ENCODE measurements at places on chromosomes 1 and 21.
A peak's percentile ranks its signal among the peaks of the same experiment; 100 is the strongest.

DNA sequence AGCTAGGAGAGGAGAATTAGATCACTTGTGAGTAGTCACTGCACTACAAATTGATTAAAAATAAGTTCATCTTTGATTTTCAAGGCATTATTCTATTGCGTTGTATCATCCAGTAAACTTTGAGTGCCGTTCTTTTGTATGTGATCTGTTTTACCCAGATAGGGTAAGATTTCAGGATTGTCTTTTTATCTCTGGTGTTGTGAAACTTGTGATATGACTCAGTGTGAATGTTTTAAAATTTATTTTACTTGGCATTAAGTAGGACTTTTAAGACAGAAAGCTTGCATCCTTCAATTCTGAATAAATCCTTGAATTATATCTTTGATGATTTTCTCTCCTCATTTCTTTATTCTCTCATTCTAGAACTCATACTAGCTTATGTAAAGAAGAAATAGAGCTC lies 93.3 kb upstream of the ADAMTS5 start:
- no peak for DNase-seq

DNA sequence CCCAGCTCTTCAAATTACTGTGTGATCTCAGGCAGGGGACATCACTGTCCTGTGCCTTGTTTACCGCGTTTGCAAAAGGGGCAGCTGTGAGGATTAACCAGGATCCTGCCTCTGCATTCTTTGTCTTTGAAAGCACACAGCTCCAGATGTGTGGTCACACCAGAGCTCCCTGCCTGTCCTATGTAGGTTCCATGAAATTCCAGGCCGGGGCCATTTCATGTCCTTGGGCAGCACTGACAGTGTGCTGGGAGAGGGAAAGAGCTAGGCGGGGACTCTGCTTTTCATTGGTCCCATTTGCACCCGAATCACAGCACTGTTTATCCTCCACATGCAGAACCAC lies 42.2 kb upstream of the SELENON start:
- DNase-seq = no peak

- DNase-seq = no peak
These were observed 249.0 kb downstream of the SETD4 start for GRCh38 chr21:35811191-35811806.

DNA sequence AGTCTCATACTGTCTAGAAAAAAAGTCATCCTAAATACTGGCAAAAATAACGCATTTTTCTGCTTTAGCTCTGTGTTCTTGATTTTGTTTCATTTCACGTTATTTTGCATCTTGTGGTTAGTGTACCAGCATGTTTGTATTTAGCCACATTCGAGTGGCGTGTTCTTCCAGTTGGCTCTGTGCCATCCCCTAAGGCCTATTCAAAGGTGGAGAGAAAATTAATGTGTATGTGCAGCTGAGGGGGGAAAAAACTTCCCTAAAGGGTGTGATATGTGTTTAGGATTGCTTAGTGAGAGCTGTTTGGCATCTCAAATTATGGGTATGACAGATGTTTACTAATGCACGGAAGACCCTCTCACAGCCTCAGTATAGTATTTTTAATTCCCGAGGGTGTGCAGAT lies 12.1 kb downstream of the DNAJC16 start:
- DNase-seq = no peak

GRCh38 chr1:203627398-203627797 lies 766 bp downstream of the ATP2B4 start:
- DNase-seq = no peak

- DNase-seq = no peak
These were observed 5.6 kb downstream of the SH3BP5L start for GRCh38 chr1:248820041-248820585.

DNA sequence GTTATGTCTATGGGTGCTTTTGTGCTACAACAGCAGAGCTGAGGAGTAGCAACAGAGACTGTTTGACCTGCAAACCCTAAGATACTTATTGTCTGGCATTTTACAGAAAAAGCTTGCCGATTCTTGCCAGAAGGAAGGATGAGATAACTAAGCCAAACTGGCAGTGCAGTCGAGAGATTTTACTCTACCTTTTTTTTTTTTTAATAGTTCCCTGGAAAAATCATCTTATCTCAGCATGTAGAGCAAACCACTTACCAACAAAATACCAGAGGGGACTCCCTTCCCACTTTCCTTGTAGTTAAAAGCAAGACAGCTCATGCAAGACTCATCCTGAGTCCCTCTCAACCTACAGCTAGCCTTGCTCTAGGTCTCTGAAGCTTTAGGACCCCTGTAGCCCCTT lies 132.9 kb downstream of the SYT2 start:
- peak; percentile 37 for DNase-seq

DNA sequence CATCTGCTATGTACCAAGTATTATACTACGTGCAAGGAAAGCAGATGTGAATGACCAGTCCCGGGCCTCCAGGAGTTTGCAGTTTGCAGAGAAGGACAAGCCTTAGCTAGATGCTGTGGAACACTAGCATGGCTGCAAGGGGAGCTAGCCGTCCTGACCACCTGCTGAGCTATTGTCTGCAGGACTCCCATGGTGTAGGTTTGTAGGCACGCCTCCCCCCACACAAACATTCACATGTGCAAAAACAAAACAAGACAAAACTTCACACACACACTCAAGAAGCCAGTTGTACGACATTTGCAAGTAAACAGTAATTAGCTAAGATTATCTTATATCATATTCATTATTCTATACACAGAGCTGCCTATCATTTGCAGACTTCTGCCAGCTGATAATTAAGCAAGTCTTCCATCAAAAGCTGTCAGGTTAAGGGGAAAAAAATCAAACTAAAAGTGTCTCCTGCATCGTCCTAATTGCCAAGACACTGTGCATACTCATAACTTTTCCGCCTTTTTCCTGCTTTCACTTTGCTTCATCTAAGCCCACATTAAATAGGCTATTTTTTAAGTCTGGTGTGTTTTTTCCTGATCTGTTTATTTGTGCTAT lies 10.7 kb upstream of the HNRNPU start:
- no peak for DNase-seq

DNA sequence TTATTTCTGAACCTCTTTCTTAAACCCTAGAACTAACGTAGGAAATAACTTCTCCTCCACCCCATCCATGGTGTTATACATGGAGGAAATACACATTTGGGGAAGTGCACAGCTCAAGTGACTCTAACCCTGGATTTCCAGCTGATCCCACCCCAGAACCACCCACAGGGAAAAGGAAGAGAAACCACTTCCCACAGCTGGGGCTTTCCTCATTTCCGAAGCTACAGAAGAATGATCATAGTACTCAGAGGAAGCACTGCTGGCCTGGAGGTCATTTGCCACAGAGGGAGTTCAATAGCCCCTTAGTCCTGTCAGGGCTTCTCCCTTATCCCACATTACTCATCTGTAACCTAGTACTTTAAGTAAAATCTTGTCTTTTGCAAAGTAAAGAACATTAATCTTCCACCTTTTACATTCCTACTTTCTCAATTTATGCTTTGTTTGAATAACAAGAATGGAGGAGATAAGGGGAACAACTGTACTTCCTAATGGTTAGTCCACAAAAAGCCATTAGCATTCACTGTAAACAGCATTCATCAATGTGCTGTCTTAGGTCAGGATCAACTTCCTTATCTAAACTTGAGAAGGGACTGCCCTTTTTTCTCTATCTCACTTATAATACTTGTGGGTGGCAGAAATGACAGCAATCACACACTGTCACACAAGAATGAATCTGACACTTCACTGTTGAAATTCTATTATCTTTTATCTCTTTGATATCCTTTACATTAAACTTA lies 63.0 kb upstream of the RGS1 start:
- no peak for DNase-seq

- DNase-seq = peak; percentile 32
These were observed 64.8 kb downstream of the PEX14 start for GRCh38 chr1:10539411-10540043.

DNA sequence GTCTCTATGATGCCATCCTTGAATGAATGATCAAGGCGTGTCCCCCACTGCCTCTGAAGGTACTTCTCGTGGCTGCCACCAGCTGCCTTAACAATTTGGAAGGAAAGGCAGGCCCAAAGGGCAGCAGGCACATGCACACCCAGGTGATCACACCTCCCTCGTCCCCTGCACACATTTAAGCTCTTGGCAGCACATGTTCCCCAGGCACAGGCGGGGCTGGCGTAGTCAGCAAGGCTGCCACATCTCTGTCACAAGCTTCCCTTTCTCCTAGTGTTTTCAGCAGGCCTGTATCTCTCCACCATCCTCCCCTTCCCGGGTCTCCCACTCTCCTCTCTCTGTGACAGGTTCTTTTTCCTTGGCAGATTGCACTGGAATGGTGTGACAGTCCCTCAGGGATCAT lies 111.9 kb downstream of the CACNA1E start:
- no peak for DNase-seq

DNA sequence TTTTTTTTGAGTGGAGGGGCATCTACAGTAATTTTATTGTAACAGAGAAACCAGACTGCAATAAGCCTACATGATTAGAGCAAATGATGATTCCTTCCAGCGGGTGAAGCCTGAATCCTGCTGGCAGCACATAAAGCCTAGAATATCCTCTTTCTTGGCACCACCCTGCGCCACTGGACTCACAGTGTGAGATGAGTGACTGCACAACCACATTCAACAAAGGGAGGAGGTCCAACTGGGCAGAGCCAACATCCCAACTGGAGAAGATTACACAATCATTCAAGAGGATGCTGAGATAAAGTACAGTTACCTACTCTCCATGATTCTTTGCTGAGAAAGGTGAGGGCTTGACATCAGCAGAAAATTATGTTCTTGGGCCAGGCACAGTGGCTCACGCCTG lies 67.4 kb downstream of the TNFSF4 start:
- no peak for DNase-seq

GRCh38 chr1:233379869-233380438 lies 52.4 kb downstream of the MAP3K21 start:
- DNase-seq = no peak

DNA sequence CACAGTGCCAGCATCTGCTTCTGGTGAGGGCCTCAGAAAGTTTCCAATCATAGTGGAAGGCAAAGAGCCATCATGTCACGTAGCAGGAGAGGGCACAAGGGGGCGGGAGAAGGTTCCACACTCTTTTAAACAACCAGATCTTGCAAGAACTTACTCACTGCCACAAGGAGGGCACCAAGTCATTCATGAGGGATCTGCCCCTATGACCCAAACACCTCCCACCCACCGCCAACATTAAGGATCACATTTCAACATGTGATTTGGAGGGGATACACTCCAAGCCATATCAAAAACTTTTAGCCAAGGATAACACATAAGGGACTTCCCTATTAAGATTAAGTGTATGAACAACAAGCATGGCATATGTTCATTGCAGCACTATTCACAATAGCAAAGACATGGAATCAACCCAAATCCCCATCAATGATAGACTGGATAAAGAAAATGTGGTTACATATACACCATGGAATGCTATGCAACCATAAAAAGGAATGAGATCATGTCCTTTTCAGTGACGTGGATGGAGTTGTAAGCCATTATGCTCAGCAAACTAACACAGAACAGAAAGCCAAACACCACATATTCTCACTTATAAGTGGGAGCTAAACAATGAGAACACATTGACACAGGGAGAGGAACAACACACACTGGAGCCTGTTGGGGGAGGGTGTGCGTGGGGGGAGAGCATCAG lies 19.9 kb upstream of the SLC35F3 start:
- DNase-seq = no peak

DNA sequence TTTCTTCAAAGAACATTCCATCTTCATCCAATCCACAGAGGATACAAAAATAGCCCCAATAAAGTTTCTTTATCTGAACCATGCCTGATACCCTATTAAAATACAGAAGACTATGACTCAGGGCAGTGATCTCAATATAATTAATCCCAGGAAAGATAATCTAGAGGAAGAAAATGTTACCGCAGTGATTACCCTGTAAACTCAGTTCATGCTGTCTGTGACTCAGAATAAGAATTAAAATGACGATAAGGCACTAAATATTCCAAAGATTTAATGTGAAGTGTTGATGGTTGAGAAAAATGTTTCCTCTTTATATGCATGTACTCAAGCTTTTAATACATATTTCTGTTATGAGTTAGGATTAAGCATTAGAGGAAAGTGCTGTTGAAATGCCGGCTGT lies 88.6 kb upstream of the LYPLAL1 start:
- DNase-seq = peak; percentile 71

GRCh38 chr21:25904044-25904695 lies 169.4 kb downstream of the GABPA start:
- DNase-seq = no peak

DNA sequence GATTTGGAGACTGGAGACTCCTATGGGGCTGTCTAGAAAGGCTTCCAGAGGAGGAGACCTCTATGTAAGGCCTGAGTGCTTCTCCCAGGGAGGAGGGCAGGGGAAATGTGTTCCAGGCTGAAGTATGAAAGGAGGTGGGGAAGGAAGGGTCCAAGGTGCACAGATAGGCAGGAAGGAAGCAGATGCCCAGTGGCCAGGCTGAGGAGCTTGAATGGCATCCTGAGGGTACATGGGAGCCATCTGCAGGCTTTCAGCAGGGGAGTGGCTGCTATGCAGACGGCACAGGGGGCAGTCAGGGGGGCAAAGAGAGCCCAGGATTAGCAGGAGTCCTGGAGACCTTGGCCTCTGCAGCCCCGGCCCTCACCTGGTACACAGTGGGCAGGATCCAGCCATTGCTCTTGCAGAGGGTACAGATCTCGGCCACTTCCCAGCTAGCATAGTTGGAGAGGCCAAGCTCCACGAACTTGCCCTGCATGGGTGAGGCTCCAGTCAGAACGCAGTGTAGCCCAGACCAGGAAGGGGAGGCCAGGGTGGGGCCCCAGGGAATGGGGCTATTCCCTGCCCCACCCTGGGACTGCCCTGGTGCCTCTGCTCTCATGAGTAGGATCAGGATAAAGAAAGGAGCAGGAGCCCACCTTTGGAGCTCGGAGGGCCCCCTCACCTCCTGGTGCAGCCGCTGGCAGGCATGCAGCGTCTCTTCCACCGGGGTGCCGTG lies 4.0 kb downstream of the AKR7A2 start:
- no peak for DNase-seq

GRCh38 chr1:245587435-245588115 lies 432.8 kb downstream of the KIF26B start:
- DNase-seq = no peak

DNA sequence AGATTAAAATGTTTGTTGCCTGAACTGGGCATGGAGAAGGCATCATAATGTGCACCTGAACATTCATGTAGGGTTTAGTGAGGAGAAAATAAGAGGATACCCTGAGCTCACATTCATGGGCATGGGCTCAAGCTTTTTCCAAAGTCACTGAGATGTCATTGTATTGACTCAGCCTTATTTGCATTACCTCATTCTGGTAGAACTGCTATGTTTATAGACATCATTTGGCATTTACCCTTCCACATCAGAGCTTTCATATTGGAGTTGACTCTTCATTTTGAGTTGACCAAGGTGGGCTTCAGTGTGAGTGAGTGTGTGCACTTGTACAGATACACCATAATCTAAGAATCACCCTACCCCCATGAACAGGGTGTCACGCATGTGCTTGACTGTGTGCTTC lies 143.2 kb downstream of the PBX1 start:
- DNase-seq = peak; percentile 36

GRCh38 chr1:20964540-20965484 lies 177.7 kb upstream of the HP1BP3 start:
- no peak for DNase-seq
